ENCODE measurements at places on chromosomes 16 and 17.

- peak; percentile 84 for DNase-seq
These were observed 4.7 kb downstream of the PPP1R1B start for GRCh38 chr17:39631403-39631802.

DNA sequence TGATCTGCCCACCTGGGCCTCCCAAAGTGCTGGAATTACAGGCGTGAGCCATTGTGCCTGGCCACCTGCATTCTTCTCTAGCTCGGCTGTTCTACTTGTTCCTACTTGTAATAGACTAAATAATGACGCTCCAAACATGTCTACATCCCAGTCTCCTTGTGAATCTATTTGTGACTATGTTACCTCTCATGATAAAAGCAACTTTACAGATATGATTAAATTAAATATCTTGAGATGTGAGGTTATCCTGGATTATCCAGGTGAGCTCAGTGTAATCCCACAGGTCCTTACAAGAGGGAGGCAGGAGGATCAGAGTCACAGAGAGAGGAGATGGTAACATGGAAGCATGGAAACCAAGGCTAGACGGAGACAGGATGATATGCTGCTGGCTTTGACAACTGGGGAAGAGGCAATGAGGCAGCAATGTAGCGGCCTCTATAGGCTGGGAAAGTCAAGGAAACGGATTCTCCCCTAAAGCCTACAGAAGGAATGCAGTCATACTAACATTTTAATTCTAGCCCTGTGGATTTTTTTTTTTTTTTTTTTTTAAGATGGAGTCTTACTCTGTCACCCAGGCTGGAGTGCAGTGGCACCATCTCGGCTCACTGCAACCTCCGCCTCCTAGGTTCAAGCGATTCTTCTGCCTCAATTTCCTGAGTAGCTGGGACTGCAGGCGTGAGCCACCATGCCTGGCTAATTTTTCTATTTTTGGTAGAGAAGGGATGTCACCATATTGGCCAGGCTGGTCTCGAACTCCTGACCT is 5.0 kb upstream of the LASP1 start:
- no peak for DNase-seq

DNA sequence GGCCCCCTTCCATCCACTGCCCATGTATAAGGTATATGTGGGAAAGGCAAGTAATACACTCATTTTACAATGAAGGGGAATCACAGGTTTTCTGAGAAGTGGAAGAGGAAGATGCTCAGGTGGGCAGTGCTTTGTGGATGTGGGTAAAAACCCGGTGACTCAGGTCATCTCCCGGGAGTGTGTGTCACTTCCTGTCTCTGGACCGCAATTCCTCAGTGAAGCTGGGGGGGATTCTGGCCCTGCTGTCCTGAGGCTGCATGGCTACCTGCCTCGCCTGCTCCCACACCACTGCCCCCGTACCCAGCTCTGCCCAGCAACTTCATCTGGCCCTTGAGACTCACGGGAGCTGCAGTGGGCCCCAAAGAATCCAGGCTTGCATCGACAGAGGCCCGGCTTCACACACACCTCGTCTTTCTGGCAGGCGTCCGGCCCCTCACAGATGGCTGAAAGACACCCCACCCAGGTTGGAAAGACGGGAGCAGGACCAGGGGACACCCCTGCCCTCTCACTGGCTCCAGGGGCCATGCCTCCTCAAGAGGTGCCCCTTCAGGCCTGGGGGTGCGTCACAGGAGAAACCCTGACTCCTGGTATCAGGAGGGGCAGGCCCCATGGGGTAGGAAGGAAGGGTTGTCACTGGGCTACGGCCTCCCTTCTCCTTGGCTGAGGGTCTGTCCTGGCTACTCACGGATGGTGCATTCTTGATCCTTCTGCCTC is 882 bp downstream of the SCARF1 start:
- no peak for DNase-seq

DNA sequence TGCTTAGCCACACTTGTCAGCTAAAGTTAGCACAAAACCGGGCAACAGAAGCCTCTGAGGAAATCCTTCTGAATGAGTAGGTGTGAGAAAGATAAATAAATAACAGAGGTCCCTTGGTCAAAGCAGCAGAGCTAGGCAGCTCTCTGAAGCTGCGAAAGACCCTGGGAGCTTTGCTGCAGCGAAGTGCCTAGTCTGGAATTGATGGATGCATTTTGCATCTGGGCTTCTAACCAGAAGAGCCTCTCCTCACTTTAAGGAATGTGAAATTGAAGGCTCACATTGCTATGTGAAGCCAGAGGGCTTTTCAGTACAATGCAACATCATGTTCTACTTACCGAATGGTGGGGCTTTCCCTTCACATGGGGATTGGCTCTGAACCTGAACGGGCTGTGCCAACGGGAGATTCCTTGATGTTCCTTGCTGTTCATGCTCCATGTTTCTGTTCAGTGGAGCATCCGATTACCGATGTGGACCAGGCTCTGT is 274.6 kb downstream of the HS3ST3B1 start:
- DNase-seq = no peak

DNA sequence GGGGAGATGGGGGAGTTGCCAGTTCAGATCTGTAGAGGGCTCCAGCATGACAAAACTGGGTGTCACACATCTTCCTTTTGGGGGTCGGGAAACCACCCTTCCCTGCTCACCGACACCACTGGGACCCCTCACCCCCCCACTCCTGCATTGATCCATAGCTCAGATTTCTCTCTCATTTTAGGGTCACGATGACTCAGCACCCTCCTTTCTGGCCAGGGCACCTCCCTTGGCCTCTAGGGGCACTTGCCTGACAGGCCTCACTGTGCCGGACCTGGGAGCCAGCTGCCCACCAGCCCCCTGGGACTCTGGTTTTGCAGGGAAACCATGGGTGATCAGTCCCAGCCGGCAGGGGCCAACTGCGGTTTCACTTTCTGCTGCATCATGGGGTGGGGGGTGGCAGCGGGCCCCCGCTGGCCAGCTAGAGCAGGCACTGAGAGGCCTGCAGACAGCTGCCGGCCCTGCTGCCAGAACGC is 239.4 kb downstream of the MRTFB start:
- DNase-seq = peak; percentile 32
